Heart left ventricle (tissue), 16 donors: ENCODE measurements at places on chromosomes 13 and 19. TPM values are rescaled to one million over a fixed set of nuclear protein-coding genes. Genes with fewer than 3 reads are reported as not detected.

GRCh38 chr13:95605448-95606125 lies 38.9 kb downstream of the DZIP1 start:
- H3K36me3 ChIP-seq, result peaks cover 22% of the 10 kb centered on the region
- H3K4me3 ChIP-seq, result no peak overlapping the region
- no peaks in the 10 kb centered on the region for H3K27me3 ChIP-seq
- no peak for DNase-seq
- peaks cover 3% of the 10 kb centered on the region for H3K4me1 ChIP-seq
- no peak overlapping the region for H3K27ac ChIP-seq

GRCh38 chr13:110213461-110214074 lies 93.4 kb downstream of the COL4A1 start:
- H3K27me3 ChIP-seq, result no peaks in the 10 kb centered on the region
- no peak overlapping the region for H3K27ac ChIP-seq
- no peak overlapping the region for H3K4me3 ChIP-seq

DNA sequence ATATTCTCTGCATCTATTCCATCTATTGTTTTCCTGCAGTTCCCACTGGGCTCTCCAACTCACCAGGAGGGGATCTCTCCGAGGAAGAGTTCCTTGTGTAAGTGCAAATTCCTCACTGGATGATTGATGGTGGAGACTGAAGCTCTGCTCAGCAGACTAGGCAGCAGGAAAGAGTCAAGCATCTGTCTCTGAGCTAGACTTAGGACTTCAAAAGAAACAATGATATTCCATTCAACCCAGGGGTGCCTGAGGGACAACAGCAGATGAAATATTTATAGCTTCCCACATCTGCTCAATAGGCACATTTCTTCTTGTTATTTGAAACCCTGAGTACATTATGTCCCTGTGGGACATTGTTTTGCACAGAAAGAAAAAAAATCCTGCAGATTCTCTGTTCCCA lies at the start of the genes OR7A5 and OR7C1:
Gene OR7A5, minus strand, starts transcription at position 175 of the 400 bp plus-strand sequence. CDS start 6,944 bp downstream, outside the sequence.
Gene OR7C1, minus strand, starts transcription at position 175 of the 400 bp plus-strand sequence. CDS start 35,049 bp downstream, outside the sequence.
- H3K36me3 ChIP-seq, result no peaks in the 10 kb centered on the region
- no peak within 1 kb of the TSS for H3K27ac ChIP-seq
- H3K4me3 ChIP-seq, result no peak within 1 kb of the TSS
- no peaks in the 10 kb centered on the region for H3K4me1 ChIP-seq
- no peaks in the 10 kb centered on the region for H3K27me3 ChIP-seq

DNA sequence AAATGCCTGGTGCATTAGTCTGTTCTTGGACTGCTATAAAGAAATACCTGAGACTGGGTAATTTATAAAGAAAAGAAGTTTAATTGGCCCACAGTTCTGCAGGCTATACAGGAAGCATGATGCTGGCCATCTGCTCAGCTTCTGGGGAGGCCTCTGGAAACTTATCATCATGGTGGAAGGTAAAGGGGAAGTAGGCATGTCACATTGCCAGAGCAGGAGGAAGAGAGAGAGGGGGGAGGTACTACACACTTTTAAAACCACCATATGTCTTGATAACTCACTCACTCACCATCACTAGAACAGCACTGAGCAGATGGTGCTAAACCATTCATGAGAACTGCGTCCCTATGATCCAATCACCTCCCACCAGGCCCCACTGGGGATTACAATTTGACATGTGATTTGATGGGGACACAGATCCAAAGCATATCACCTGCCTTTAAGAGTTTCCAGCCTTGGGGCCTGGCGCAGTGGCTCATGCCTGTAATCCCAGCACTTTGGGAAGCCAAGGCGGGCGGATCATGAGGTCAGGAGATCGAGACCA lies 219.0 kb downstream of the KATNAL1 start:
- no peaks in the 10 kb centered on the region for H3K27me3 ChIP-seq
- no peak for DNase-seq
- H3K4me3 ChIP-seq, result no peak overlapping the region
- H3K4me1 ChIP-seq, result no peaks in the 10 kb centered on the region
- no peak overlapping the region for H3K27ac ChIP-seq
- no peaks in the 10 kb centered on the region for H3K36me3 ChIP-seq

DNA sequence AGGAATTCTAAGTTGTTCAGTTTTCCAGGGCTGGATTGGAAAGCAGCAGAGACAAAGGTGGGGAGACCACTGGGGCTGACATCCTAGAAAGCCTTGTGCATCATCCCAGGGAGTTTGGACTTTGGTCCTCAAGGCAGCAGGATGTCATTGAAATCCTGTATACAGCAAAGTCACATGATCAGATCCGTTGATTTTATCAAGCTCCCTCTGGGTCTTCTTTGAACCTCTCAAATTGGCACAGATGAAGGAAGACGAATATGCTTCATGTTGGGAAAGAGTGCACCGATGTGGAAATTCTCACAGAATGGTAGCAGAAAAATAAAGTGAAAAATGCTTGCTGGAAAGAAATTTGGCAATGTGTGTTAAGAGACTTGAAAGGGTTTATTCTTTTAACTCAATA lies 149.8 kb upstream of the TMTC4 start:
- H3K4me1 ChIP-seq, result no peaks in the 10 kb centered on the region
- H3K36me3 ChIP-seq, result no peaks in the 10 kb centered on the region
- no peak for DNase-seq
- H3K4me3 ChIP-seq, result no peak overlapping the region
- no peaks in the 10 kb centered on the region for H3K27me3 ChIP-seq

DNA sequence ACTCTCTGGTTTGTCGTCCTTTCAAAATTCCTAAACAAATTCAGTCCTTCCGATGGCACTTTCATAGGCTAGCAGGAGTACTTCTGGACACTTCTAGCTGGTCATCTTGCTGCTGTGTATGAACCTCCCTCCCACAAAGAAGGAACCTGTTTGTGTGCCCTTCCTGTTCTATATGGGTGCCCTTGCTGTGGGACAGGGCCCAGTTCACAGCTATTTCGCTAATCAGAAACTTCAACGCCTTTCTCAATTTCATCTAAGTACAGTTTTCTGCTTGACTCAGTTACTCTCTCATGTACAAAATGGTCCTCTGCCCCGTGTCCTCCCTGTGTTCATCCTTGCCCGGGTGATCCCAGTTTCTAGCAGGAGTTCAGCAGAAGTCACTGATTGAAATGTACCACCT lies 96.1 kb downstream of the STARD13 start:
- H3K4me3 ChIP-seq, result no peak overlapping the region
- H3K27me3 ChIP-seq, result no peaks in the 10 kb centered on the region
- H3K27ac ChIP-seq, result peak overlapping the region; percentile 35
- no peak for DNase-seq

- DNase-seq, result peak; percentile 19
- no peak overlapping the region for H3K4me3 ChIP-seq
- H3K36me3 ChIP-seq, result peaks cover 6% of the 10 kb centered on the region
- H3K27ac ChIP-seq, result no peak overlapping the region
- peaks cover 6% of the 10 kb centered on the region for H3K4me1 ChIP-seq
These were observed 54.5 kb downstream of the RASA3 start for GRCh38 chr13:114077933-114078325.

DNA sequence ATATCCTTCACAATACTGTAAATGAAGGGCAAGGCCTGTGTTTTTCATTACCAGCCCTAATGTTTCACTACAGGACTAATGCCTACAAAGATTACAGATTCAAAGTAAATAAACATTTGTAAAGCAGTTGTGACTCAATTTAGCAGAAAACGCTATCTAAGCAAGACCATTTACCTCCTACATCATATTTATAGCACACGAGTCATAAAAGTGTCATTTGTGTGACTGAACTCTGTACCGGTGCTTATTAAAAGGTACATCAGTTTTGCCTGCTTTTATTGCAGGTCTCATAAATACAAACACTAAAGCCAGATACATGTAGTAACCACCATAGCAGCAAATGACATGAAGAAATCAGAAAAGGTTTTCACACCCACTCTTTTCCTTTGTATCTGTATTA lies 61.5 kb upstream of the SLC15A1 start:
- no peak for DNase-seq
- no peaks in the 10 kb centered on the region for H3K4me1 ChIP-seq
- H3K27me3 ChIP-seq, result no peaks in the 10 kb centered on the region
- no peak overlapping the region for H3K4me3 ChIP-seq
- H3K36me3 ChIP-seq, result peaks cover 65% of the 10 kb centered on the region
- H3K27ac ChIP-seq, result no peak overlapping the region

DNA sequence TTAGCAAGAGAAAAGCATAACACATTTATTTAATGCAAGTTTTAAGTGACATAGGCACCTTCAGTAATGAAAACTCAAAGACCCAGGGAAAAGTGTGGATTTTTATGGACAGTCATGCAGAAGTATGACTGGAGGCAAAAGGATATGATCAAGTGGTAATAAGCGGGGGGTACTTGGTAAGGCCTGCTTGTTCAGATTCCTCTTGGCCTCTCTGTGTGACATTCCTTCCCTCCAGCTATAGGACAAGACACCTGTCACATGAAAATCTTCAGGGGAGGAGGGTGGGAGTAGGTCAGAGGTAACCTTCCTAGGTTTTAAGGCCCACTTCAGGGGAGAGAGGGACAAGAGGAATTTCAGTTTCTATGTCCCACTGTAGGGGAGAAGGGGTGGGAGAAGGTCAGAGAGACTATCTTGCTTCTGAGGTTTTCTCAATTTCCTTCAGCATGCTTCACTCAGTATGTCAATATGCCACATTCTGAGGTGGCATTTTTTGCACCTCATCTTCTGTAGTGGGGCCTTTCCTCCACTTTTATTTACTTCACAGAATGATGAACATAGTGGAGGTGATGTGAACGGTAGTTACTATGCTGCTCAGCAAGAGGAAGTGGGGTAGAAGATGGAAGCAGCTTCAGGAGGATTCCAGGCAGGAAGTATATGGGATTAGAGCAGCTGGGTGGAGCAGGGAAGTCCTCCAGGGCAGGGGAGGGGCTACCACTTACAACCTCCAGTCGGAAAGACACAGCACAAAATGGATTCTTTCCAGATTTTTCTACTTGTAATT lies 73.2 kb upstream of the RFC3 start:
- no peaks in the 10 kb centered on the region for H3K27me3 ChIP-seq
- no peak for DNase-seq
- H3K27ac ChIP-seq, result no peak overlapping the region

DNA sequence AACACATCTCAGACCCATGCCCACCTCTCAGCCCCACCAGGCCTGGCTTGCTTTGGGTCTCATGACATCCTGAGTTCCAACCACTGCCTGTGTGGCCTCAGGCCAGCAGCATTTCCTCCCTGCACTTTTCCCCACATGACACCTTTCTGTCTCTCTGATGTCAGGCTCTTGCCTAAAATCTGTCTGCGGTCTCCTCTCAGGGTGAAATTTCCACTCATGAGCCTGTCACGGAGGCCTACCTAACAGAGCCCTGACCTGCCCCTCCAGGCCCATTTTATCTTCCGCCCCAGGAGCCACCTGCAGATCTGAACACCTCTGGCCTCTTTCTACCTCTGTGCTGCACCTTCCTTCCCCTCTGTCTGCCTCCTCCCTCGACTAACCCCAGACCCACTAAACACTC lies 93.5 kb downstream of the ZDHHC20 start:
- H3K36me3 ChIP-seq, result no peaks in the 10 kb centered on the region
- no peak for DNase-seq
- H3K27ac ChIP-seq, result no peak overlapping the region
- H3K27me3 ChIP-seq, result no peaks in the 10 kb centered on the region
- H3K4me3 ChIP-seq, result no peak overlapping the region

- H3K36me3 ChIP-seq, result no peaks in the 10 kb centered on the region
- no peak for DNase-seq
- H3K4me3 ChIP-seq, result no peak overlapping the region
- no peak overlapping the region for H3K27ac ChIP-seq
- no peaks in the 10 kb centered on the region for H3K4me1 ChIP-seq
- H3K27me3 ChIP-seq, result no peaks in the 10 kb centered on the region
These were observed 1297.4 kb downstream of the PCDH9 start for GRCh38 chr13:65932587-65933239.

DNA sequence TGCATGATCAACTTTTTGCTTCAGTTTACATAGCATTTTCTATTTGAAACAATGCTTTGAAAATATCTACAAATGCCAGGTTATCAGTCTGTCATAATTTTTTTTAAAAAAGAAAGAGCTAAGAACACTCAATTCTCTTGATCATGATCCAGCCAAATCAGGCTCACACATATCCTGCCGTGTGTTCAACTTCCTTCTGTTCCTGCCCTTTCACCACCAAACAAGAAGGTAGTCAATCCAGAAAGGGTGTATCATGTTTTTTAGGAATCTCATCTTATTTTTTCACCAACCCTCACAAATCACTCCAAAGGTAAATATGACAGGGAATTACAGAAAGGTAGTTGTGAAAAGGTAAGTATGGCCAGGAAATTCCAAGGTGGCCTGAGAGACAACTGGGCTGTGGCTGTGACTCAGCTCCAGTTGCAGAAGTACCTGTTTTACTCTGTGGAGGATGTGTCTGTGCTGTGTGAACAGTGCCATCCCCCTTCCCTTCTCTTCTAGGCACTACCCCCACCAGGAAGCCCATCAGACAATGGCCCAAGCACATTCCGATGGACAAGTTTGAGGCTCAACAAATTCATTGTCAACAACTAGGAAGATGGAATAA lies 138.8 kb upstream of the GJB6 start:
- DNase-seq, result no peak
- no peak overlapping the region for H3K27ac ChIP-seq
- no peaks in the 10 kb centered on the region for H3K27me3 ChIP-seq
- no peak overlapping the region for H3K4me3 ChIP-seq
- no peaks in the 10 kb centered on the region for H3K4me1 ChIP-seq

DNA sequence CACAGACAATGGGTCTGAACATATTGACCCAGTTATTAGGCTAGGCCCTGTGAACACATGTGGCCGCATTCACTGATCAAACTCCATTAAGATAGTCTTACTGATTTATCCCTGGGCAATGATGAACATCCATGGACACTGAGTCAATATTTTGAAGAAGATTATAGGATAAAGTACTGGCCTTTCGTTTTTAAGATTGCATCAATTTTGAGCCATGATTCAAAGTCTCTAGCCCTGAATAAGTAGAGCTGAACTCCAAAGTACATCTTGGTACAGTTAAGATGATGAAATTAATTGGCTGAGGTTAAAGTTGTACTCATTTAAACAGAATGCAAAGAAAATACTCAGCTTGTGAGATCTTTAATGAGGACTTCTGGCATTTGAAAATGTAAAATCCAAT lies 1581.9 kb downstream of the EFNB2 start:
- no peak for DNase-seq
- H3K4me1 ChIP-seq, result no peaks in the 10 kb centered on the region
- H3K36me3 ChIP-seq, result no peaks in the 10 kb centered on the region
- no peaks in the 10 kb centered on the region for H3K27me3 ChIP-seq

Gene CABP5
- not detected for total RNA-seq

Gene FBXW9
- total RNA-seq, result 2.4 TPM

Gene MRPL4
- 70.3 TPM for total RNA-seq

Gene TLE6
- total RNA-seq, result not detected

Gene CYP4F22
- total RNA-seq, result not detected
